MG63 (cell line): ENCODE measurements at places on chromosomes 5 and 9. TPM values are rescaled to one million over a fixed set of nuclear protein-coding genes. Genes with fewer than 3 reads are reported as not detected.

VCAN gene
- 26.6 and 36.9 TPM in 2 replicates for total RNA-seq

GRCh38 chr9:31347082-31347617, 1037.3 kb upstream of the ACO1 start:
- DNase-seq: no peak

GRCh38 chr9:97892421-97892820, 29.9 kb downstream of the TRMO start:
- no peak for DNase-seq

CRB2 gene
- total RNA-seq: not detected in 2 replicates

DNA sequence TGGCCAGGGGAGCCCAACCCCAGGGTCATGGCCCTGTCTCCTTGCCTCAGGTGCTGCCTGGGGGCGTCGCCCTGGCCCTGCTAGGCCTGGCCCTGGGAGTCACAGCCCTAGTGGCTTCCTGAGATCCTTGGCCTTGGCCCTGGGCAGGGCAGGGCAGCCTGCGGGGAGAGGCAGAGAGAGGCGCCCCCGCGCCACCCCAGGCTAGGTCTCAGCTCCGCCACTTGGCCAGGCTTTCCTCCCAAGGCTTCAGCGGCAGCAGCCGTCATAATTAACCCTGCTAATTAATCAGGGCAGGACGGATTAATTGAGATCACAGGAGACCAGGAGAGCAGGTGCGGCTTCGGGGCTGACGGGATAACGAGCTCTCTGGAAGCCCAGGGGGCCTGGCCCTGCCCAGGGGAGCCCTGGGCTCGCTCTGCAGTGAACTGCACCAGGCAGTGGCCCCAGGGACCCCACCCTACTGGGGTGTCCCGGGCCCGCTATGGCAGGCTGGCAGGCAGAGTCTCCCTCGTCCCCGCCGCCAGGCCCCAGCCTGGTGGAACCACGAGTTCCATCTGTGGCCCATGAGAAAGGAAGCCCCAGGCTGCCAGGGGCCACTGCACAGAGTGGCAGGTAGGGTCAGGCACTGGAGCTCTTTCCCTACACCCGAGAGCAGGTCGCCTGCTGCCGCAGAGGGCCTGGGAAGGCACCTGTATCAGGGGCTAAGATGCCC, 269.6 kb downstream of the PBX3 start:
- no peak for DNase-seq

C5orf46 gene
- total RNA-seq: 6.0 TPM in 1 of 2 replicates, not detected in the other

SOHLH1 gene
- not detected in 2 replicates for total RNA-seq

- DNase-seq: no peak
Observed at GRCh38 chr9:107108342-107109130, 174.5 kb upstream of the RAD23B start.

DNA sequence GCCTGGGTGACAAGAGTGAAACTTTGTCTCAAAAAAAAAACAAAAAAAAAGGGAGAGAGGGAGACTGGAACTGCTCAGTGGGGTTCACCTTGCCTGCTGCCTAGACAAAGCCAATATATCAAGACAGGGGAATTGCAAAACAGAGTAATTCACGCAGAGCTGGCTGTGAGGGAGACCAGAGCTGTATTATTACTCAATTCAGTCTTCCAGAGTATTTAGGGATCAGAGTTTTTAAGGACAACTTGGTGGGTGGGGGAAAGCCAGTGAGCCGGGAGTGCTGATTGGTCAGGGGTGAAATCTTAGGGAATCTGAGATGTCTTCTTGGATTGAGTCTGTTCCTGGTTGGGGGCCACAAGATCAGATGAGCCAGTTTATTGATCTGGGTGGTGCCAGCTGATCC, 25.6 kb upstream of the SPIN1 start:
- no peak for DNase-seq

GRCh38 chr5:137708796-137709559, 26.9 kb downstream of the KLHL3 start:
- DNase-seq: no peak

C5orf24 gene
- 26.2 and 37.6 TPM in 2 replicates for total RNA-seq

POU5F2 gene
- total RNA-seq: 0.07 TPM in 1 of 2 replicates, not detected in the other

DNA sequence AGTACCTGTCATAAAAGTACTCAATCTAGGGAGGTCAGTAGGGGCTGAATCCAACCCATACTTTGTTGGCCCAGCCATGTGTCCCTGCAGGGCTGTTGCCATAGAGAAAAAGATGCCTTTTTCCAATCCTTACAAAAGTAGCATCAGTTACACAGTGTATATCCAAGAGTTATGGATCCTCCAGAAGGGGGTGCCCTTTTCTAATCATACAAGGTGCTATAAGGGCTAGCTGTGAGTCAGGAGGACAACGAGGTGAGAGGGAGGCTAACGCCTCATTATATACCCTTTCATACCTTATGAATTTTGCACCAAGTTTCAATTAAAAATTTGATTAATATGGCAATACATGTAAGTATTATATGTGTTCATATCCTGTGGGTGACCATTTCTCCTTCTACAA, 4.8 kb downstream of the KIAA0825 start:
- no peak for DNase-seq

DNA sequence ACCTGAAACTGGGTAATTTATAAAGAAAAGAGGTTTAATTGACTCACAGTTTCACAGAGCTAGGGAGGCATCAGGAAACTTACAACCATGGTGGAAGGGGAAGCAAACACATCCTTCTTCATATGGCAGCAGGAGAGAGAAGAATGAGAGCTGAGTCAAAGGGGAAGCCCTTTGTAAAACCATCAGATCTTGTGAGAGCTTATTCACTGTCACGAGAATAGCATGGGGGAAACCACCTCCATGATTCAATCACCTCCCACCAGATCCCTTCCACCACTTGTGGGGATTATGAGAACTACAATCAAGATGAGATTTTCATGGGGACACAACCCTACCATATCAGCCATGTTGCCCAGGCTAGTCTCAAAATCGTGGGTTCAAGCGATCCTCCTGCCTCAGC, 143.4 kb downstream of the FGF18 start:
- DNase-seq: no peak

- DNase-seq: no peak
Observed at GRCh38 chr9:77021922-77022782, 2.7 kb downstream of the FOXB2 start.

DNA sequence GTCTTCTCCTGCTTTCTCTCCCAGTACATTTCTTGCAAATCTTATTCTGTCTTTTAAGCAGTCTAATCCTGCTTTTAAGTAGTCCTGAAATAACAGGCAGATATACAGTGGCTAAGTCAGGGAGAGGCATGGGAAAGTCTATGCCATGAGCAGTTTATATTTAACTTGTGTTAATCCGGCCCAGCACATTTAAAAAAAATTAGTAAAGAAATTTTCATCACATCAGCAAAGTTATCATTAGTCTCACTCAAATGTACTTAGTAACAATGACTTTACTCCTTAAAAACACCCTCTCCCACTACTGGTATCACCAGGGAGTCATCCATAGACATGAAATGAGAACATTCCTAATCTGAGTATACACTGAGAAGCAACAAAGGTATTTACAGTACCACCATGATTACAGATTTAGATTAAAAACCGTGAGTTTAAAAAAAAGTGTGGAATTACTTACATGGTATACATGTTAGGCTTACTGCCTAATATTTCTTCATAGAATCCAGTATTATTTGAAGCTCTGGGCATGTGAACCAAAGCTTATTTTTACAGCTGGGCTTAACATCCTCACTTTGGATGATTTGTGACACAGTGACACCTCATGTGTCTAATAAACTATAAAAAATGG, 75.9 kb upstream of the DAB2 start:
- no peak for DNase-seq

GRCh38 chr9:109052416-109052815, 39.1 kb upstream of the CTNNAL1 start:
- DNase-seq: no peak

SEMA5A gene
- total RNA-seq: 22.3 and 27.9 TPM in 2 replicates
